ENCODE measurements at places on chromosomes 12 and 14.

GRCh38 chr12:32155041-32155440 lies 48.4 kb downstream of the BICD1 start:
- DNase-seq = no peak

GRCh38 chr14:88272390-88273269 lies 50.4 kb downstream of the KCNK10 start:
- no peak for DNase-seq

- no peak for DNase-seq
Observed at GRCh38 chr12:22971247-22971646, 346.3 kb downstream of the ETNK1 start.

DNA sequence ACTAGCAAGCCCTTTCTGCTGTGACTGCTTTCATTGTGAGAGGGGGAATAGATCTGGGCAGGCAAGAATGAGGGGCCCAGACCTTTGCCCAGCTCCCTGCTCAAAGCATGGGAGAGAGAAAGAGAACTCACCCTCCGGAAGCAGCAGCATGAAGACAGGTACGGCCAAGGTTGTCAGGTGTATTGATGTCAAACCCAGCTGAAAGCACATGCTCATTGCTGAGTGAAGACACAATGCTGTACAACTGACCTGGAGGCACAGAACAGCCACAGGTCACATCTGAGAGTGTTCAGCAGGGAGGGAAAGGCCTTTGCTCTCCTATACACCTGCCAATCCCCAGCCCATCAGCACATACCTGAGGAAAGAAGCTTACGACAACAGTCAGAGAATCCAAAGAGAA lies 5.5 kb downstream of the ANKRD52 start:
- DNase-seq = no peak

GRCh38 chr12:128968668-128969067 lies 115.4 kb downstream of the GLT1D1 start:
- DNase-seq = no peak

- DNase-seq = no peak
Observed at GRCh38 chr12:5901416-5901815, 43.6 kb downstream of the ANO2 start.

DNA sequence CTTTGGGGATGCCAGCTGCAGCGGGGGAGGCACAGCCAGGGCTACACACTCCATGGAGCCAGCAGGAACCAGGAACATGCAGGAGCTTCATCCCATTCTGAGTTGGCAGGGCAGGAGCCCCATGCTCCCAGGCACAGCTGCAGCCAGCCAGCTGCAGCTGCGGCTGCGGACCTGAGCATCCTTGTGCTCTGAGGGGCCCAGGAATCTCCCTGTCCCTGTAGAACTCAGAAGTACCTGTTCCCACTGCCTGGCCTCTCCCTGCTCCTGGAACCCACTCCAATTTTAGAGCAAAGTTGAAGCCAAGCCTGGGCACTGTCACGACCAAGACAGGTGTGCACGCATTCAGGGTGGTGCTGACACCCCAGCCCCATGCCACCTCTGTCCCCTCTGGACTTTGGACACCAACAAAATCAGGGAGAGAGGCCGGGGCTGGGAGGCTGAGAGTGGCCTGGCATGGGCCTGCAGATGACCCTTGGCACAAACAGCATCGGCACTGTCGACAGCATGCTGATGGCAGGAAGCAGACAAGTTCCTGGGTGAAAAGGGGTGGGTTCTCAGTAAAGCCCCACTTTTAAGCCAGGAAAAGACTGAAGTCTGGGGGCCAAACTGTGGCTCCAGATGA lies 257.3 kb upstream of the LRFN5 start:
- no peak for DNase-seq

GRCh38 chr14:23430016-23430722 lies 5.3 kb downstream of the MYH7 start:
- DNase-seq = no peak

DNA sequence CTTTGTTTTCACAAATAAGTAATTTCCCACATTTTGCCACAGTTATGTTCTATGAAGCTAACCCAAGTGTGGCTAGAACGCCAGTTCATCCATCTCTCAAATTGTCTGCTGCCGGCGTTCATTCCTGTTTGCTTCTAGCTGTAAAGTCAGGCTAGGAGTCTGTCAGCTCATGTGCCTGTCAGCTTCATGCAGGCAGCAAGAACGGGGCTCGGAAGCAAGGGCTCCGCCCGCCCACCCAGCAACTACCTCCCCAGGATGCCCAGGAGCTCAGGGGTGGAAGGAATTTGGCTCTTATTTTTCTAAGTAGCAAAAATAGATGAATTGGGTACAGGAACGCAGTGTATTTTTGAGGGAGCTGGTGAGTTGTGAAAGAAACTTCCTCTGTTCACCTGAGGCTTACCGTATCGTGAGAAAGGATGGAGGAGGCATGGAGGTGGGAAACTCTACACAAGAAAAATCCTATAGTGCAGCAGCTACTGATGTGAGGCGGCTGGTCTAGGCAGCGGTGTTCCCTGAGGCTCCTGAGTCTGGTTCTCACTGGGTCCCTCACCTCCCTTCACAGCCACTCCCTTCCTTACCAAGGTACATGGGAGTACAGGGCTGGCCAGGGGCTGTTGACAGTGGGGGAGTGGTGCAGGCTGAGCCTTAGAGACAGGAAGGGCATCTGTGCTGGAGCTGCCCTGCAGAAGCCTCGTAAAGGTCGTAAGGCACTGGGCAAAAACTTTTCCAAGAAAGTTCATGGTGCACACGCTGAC lies 54.5 kb upstream of the AMN start:
- DNase-seq = no peak

DNA sequence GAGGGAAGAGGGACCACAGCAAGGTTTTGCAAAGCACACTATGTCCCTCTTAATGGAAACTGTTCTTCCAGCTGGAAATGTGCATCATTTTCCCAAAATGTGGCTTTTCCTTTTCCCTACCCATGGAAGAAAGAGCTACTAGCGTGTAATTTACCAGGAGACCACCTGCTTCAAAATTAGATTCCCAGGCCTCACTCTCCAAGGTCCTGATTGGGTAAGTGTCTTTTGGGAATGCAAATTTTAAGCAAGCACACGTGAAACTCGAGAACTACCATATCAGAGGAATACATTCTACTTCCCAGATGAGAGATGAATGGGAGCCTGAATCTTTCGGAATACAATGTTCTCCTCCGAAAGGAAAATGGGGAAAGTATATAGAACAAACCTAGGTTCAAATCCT lies 201.6 kb upstream of the NOS1 start:
- no peak for DNase-seq

DNA sequence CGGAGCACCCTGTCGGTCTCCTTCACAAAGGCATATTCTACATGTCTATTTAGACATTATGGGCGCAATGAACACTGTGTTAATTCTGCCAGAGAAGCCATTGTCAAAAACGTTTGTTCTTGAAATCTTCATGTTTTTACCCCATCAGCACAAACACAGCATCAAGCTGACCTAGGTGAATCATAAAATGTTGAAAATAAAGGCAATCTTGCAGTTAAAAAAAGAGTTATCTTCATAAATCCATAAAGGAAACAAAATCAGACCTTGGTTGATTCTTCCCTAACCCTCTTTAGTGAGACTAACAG lies 154.9 kb downstream of the DIO2 start:
- DNase-seq = no peak

DNA sequence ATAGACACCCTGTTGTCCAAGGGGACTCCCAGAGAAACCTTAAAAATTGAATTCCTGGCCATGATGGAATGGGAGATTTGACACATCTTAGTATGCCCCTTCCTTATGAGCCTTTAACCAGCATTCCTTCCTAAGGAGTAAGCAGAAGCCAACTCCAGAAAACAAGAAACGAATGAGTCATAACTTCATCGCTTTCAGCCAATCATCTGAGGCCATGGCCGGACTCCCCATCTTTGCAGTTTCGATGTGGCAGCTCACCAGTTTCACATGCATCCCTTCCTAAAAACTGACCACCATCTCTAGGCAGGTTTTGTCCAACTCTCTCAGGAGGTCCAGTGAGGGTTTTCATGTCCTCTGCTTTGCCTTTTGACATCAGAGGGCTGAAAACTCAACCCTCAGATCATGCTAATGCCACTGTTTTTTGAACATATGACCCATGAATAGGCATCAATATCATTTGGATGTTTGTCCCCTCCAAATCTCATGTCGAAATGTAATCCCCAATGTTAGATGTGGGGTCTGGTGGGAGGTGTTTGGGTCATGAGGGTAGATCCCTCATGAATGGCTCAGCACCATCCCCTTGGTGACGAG lies 19.9 kb downstream of the DAAM1 start:
- no peak for DNase-seq

DNA sequence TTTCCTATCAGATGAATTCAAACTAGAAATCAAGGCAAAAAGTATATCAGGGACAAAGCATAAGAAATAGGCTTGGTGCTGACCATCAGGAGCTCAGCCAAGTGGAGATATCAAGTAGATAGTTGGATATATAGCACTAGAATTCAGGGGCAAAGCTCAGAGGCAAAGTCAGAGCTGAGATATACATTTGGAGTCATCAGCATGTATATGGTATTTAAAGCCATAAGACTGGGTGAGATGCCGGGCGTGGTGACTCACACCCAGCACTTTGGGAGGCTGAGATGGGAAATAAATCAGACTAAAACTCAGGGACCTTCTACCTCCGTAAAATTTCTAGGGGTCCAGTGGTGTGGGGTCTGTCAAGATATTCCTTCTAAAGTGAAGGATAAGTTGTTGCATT lies 38.9 kb upstream of the LIMA1 start:
- no peak for DNase-seq

GRCh38 chr12:71299541-71300376 lies 139.8 kb upstream of the LGR5 start:
- no peak for DNase-seq

GRCh38 chr12:4276524-4277204 lies 3.1 kb downstream of the CCND2 start:
- DNase-seq = peak; percentile 81

- peak; percentile 46 for DNase-seq
Observed at GRCh38 chr14:78022059-78022458, 148.1 kb upstream of the NRXN3 start.

DNA sequence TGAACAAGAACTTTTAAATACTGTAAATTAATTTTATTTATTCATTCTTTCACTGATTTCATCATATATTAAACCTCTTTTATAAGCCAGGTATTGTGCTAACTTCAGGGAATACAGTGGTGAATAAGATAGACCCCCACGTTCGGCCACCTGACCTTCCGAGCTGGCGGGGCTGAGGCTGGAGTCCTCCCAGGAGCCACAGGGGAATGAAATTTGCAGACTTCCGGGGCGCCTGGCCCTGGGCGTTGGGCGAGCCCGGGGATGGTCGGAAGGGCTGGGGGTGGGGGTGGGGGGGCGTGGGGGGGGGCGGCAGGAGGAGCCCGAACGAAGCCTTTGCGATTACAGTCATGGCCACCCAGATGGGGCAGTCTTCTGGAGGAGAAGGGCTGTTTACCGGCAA lies 383.4 kb downstream of the PAWR start:
- no peak for DNase-seq

- DNase-seq = no peak
Observed at GRCh38 chr14:36243183-36243582, 66.7 kb upstream of the PTCSC3 start.

GRCh38 chr12:54394281-54394719 lies 9.8 kb upstream of the ZNF385A start:
- no peak for DNase-seq

DNA sequence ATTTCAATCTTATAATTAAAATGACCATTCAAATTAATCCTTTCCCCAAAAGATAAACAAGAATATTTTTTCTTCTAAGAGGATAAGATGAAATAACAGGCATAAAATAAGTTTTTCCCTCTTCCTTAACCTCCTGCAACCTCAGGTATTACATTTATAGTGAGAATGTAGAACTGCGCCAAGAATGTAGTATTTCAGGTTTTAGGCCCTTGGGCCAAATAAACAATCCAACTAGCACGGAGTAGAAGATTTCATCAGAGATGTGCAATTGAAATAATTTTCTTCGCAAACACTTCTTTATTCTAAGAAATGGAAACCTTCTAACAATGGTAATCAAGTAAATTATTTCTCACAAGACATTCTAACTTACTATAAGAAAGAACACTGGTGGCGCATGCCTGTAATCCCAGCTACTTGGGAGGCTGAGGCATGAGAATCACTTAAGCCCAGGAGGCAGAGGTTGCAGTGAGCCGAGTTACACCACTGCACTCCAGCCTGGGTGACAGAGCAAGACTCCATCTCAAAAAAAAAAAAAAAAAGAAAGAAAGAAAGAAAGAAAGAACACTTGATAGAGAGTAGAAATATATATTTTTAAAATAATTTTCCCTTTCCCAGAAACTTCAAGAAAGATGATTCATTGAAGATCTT lies 100.8 kb downstream of the TAOK3 start:
- no peak for DNase-seq
